Testis (tissue), 5 donors: ENCODE measurements at places on chromosomes 11 and 22. TPM values are rescaled to one million over a fixed set of nuclear protein-coding genes. Genes with fewer than 3 reads are reported as not detected.

Gene PATE4
- total RNA-seq = 0.79 TPM

Gene PEX16
- 42.0 TPM for total RNA-seq

Gene DGAT2
- 40.9 TPM for total RNA-seq

Gene ASRGL1
- total RNA-seq = 101 TPM

Gene LDLRAD3
- total RNA-seq = 12.0 TPM

DNA sequence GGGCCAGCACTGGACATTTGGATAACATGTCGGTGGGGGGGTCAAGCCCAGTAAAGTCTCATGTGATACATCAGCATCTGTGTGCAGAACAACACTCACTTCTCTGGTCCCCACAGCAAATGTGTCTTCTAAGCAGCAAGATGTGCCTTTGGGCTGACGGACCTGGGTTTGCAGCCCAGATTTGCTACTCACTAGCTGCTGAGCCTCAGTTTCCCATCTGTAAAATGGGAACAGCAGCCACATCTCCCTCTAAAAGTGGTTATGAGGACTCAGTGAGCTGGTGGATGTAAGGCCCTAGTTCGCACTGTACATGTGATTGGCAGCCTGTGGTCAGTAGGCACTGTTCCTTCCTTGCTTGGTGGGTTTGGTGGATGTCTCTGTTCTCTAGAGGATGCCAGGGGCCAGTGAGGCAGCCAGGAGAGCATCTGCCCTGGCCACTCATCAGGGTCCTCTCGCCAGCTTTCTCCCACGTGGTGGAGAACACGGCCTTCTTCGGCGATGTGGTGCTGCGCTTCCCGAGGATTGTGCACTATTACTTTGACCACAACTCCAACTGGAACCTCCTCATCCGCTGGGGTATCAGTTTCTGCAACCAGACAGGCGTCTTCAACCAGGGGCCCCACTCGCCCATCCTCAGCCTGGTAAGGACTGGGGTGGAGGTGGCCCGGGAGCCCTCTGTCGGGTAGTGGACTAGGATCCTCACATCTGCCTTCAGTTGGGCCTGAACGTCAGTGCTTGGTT is 12.5 kb downstream of the CCDC134 start:
- no peaks in the 10 kb centered on the region for H3K27me3 ChIP-seq
- H3K4me1 ChIP-seq = no peaks in the 10 kb centered on the region
- no peak overlapping the region for H3K4me3 ChIP-seq
- H3K36me3 ChIP-seq = no peaks in the 10 kb centered on the region
- DNase-seq = no peak

DNA sequence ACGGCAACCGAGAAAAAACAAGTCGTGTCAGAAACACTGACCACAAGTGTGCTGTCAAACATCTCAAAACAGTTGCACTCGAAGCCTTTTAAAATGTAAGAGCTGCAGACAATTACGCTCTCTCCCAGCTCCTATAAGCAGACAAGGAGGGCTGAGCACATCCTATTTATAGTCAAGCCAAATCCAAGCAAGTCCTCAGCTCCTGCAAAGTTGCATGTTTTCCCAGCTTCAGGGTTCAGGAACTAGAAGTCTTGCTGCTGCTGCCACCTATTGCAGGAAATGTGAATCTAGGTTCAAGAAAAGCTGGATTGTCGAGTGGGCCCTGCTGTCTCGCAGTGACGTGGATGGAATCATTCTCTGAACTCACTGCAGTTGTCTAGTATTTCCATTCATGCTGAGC is 15.5 kb downstream of the EFCAB6 start:
- H3K36me3 ChIP-seq = no peaks in the 10 kb centered on the region
- no peaks in the 10 kb centered on the region for H3K4me1 ChIP-seq
- no peaks in the 10 kb centered on the region for H3K27me3 ChIP-seq
- peak; percentile 46 for DNase-seq
- H3K27ac ChIP-seq = no peak overlapping the region

DNA sequence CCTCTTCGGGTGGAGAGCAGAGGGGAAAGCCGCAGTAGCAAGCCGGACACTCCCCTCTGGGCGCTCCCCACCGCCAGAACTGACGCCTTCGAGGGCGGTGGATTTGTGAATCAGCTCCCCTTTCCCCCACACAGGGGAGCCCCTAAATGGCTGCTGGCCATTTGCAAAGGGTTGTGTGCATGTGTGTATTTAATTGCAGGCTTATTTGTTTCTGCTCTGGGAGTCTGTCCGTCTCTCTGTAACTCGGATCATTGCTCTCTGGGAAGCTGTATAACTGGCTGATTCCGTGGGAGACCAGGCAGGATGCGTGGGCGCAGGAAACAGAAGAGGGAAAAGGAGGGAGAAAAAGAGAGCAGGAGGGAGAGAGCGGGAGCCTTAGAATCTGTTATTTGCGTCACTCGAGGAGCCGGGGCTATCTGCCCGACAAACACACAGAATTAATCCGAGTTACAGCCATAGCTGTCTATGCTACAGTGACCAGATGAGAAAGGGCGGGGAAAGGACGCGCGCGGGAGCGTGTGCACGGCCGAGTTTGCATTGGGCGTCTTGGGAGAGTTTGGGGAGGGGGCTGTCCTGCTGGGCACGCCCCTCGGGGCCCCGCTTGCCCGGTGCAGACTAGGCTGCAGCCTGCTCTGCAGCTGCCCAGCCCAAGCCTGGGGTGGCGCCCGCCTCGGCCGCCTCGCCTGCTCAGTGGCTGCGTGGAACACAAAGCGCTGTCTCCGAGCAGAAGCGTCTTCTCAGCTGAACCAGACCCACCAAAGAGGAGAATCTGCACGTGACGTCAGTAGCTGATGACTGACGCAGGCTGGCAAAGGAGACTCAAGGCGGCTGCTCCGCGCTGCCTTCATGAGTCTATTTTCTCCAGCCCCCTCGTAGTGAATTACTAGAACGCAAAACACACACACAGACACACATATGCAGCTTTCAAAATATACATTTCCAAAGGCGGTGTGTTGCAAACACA is 105.3 kb upstream of the HSD17B12 start:
- H3K4me3 ChIP-seq = peak overlapping the region; percentile 40
- peak overlapping the region; percentile 41 for H3K27ac ChIP-seq
- H3K4me1 ChIP-seq = peaks cover 39% of the 10 kb centered on the region

DNA sequence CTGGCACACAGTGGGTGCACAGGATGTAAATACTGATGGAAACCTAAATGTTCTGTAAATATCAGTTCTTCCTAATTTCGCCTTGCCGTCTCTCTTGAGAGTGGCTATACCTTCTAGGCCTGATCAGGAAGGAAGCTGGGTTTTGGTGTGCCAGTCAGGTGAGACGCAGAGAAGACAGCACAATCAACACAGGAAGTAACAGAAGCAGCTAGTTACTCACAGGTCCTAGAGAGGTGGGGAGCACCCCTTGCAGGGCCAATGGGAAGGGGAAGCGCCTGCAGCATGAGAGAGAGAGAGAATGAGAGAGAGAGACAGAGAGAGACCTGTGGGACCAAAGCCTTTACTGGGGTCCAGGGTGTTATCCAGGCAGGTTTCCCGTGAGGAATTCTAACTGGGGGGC is 80.8 kb downstream of the FBLN1 start:
- H3K27ac ChIP-seq = no peak overlapping the region
- H3K36me3 ChIP-seq = no peaks in the 10 kb centered on the region
- no peaks in the 10 kb centered on the region for H3K27me3 ChIP-seq
- DNase-seq = no peak

DNA sequence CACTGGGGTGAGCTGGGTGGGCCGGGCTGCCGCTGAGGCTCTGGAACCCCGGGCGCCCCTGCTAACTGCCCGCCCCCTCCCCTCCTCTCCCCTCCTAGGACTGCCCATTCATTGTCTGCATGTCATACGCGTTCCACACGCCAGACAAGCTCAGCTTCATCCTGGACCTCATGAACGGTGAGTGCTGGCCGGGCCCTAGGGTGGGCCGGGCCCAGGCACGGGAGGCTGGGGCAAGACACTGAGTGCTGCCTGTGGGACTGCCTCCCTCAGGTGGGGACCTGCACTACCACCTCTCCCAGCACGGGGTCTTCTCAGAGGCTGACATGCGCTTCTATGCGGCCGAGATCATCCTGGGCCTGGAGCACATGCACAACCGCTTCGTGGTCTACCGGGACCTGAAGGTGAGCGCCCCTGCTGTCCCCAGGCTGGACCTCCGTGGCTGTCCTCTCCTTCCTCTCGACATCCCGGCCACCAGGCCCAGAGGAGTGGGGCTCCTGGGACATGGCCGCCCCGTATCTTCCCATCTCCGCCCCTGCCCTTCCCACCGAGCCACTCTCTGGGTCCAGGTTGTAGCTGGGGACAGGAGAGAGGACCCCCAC is 7.5 kb upstream of the ANKRD13D start:
- no peak for DNase-seq
- no peak overlapping the region for H3K27ac ChIP-seq
- H3K4me3 ChIP-seq = no peak overlapping the region
- no peaks in the 10 kb centered on the region for H3K36me3 ChIP-seq
- no peaks in the 10 kb centered on the region for H3K27me3 ChIP-seq

- no peak overlapping the region for H3K4me3 ChIP-seq
- no peak overlapping the region for H3K27ac ChIP-seq
- H3K4me1 ChIP-seq = peaks cover 21% of the 10 kb centered on the region
- H3K27me3 ChIP-seq = no peaks in the 10 kb centered on the region
- DNase-seq = no peak
- H3K36me3 ChIP-seq = no peaks in the 10 kb centered on the region
Measured at GRCh38 chr22:23784215-23784732, 2.5 kb upstream of the SMARCB1 start.

- no peak overlapping the region for H3K4me3 ChIP-seq
- no peak for DNase-seq
- H3K36me3 ChIP-seq = no peaks in the 10 kb centered on the region
Measured at GRCh38 chr11:99534812-99535211, 514.1 kb downstream of the CNTN5 start.

DNA sequence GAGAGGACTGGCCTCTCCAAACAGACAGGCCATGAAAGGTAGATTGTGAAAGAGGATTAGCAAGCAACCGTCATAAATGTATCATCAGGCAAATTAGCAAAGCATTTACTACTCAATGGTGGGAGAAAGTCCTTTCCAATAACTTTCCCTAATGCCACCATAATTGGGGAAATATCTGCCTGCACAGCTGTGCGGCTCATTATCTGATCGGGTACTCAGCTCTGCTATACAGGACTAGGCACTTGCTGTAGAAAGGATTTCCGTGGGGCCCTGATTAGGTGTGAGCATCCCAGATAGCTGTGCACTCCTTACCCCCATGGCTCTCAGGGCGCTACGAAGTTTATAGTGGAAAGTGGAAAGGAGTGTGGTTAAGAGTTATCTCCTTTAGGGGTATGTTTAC is 309.7 kb upstream of the PLET1 start:
- H3K27ac ChIP-seq = no peak overlapping the region
- no peaks in the 10 kb centered on the region for H3K36me3 ChIP-seq
- H3K4me1 ChIP-seq = no peaks in the 10 kb centered on the region
- no peaks in the 10 kb centered on the region for H3K27me3 ChIP-seq
- no peak overlapping the region for H3K4me3 ChIP-seq

DNA sequence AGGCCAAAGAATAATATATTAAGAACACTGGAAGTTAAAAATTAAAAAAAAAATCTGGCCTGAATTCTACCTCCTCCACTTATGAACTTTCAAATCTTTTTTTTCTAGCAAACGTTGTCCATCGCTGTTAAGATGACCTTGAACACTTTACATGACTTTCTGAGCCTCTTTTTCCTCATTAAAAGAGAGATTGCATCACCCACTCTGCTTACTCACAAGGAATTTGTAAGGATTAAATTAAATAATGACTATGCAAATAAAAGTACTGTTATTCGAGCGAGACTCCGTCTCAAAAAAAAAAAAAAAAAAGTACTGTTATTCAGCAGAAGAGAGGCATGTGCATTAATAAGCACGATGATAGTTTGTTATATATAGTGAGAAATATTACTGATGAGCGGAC is 285.1 kb upstream of the CCDC90B start:
- H3K4me1 ChIP-seq = no peaks in the 10 kb centered on the region
- DNase-seq = no peak
- no peak overlapping the region for H3K4me3 ChIP-seq

- no peak overlapping the region for H3K4me3 ChIP-seq
- no peaks in the 10 kb centered on the region for H3K27me3 ChIP-seq
- peaks cover 67% of the 10 kb centered on the region for H3K4me1 ChIP-seq
- peak overlapping the region; percentile 78 for H3K27ac ChIP-seq
- no peaks in the 10 kb centered on the region for H3K36me3 ChIP-seq
Measured at GRCh38 chr11:12218909-12219308, 108.5 kb downstream of the MICAL2 start.

DNA sequence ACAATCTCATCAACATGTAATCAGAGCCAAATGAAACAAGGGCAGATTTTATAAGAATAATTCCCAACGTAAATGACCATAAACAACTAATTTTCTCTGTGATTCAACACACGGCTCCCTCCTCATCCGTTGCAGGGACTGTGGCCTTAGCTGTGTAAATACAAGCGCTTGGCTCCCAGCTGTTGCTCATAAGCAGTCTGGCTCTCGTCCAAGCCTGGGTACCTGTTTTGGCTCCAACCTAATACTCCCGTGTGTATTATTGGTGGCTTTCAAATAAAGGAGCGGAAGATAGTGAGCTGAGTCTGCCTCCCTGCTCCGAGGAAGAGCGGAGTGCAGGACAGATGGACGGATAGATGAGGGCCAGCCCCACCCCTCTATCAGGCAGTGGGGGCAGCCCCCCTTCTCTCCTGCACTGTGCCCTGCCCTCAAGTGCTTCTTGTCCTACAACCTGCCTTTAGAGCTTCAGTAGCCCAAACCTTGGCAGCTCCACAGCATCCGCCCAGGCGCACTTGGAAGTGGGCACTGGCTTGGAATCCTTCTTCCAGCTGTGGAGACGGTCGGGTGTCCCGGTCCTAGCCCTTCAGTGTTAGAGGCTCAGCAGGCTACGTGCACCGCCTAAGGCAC is 670.9 kb downstream of the BRD1 start:
- H3K4me3 ChIP-seq = no peak overlapping the region
- no peaks in the 10 kb centered on the region for H3K27me3 ChIP-seq
- H3K27ac ChIP-seq = no peak overlapping the region
- no peak for DNase-seq
- no peaks in the 10 kb centered on the region for H3K36me3 ChIP-seq

- peak; percentile 78 for DNase-seq
- H3K36me3 ChIP-seq = no peaks in the 10 kb centered on the region
- peaks cover 11% of the 10 kb centered on the region for H3K4me1 ChIP-seq
- H3K4me3 ChIP-seq = no peak overlapping the region
- H3K27ac ChIP-seq = peak overlapping the region; percentile 33
Measured at GRCh38 chr22:42444077-42444904, 12.1 kb upstream of the NFAM1 start.

GRCh38 chr11:16846305-16846704 is 107.9 kb downstream of the C11orf58 start:
- H3K27me3 ChIP-seq = no peaks in the 10 kb centered on the region
- no peak overlapping the region for H3K4me3 ChIP-seq
- DNase-seq = no peak
- H3K27ac ChIP-seq = no peak overlapping the region
- no peaks in the 10 kb centered on the region for H3K4me1 ChIP-seq

GRCh38 chr22:37177221-37177620 is 10.8 kb downstream of the C1QTNF6 start:
- peaks cover 30% of the 10 kb centered on the region for H3K4me1 ChIP-seq
- no peaks in the 10 kb centered on the region for H3K27me3 ChIP-seq
- no peaks in the 10 kb centered on the region for H3K36me3 ChIP-seq
- no peak overlapping the region for H3K4me3 ChIP-seq
- H3K27ac ChIP-seq = no peak overlapping the region

GRCh38 chr22:43777286-43777685 is 34.8 kb downstream of the EFCAB6 start:
- H3K27ac ChIP-seq = no peak overlapping the region
- no peaks in the 10 kb centered on the region for H3K4me1 ChIP-seq
- H3K27me3 ChIP-seq = no peaks in the 10 kb centered on the region
- no peaks in the 10 kb centered on the region for H3K36me3 ChIP-seq
